CD4-positive, alpha-beta T cell (primary cell): ENCODE measurements at places on chromosomes 7 and 10.
A peak's percentile ranks its signal among the peaks of the same experiment; 100 is the strongest.

- H3K27me3 ChIP-seq: no peaks in the 10 kb centered on the region
- no peak overlapping the region for H3K27ac ChIP-seq
- H3K4me1 ChIP-seq: no peaks in the 10 kb centered on the region
- no peak for DNase-seq
- H3K4me3 ChIP-seq: no peak overlapping the region
Measured at GRCh38 chr10:116557305-116557880, 11.7 kb downstream of the PNLIP start.

DNA sequence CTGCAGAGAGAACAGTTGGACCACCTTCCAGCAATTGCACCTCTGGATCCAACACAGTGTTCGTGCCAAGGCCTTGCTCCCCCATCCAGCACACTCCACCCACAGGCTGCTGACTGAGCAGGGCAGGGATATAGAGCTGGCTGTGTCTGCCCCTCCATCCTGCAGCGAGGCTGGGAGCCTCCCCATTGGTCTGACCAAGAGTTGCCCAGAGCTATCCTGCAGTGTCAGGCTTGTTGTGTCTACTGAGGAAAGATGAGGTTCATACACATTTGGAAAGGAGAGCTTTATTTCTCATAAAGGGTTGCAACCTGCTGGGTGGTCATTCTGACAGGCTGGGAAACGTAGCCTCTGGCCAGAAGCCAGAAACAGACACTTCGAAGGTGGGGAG, 27.1 kb downstream of the PRF1 start:
- no peak for DNase-seq
- no peaks in the 10 kb centered on the region for H3K27me3 ChIP-seq
- H3K4me1 ChIP-seq: peaks cover 37% of the 10 kb centered on the region
- H3K27ac ChIP-seq: no peak overlapping the region
- no peaks in the 10 kb centered on the region for H3K36me3 ChIP-seq

DNA sequence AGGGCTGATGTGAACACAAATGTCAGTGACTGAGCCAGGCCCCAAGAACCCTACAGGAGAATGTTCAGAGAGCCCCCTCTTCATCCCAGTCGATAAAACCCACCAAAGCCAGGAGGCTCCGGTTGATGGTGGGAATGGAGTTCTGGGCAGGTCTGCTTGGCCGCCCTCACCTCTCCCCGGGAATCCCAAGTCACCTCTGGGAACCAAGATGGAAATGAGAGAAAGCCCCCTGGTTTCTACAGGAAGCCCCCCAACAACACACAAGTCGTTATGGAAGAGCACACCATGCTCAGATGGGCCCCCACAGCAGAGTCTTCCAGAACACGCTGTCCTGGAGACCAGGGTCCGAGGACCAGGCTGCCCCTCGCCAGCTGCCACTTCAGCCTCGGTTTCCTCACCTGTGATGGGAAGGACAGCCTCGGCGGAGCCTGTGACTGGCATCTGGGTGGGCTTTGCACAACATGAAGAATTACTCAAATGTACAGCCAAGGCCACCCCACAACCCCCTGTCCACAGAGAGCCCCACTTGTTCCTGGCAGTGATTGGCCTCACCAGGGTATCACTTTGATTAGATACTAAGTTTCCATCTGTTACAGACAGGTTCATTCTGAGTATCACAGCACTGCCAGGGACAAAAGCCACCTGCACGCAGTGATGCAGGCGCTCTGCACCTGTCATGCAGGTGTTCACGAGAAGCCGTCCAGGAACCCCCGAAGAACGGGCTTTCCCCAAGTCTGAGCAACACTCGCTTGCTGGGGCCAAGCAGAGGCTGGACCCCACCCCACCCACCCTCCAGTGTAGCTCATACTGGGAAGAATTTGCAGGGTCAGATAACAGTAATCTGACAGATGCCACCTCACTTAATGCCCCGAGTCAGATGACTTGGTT, 57.6 kb downstream of the MKI67 start:
- no peaks in the 10 kb centered on the region for H3K27me3 ChIP-seq
- no peak overlapping the region for H3K27ac ChIP-seq
- peaks cover 79% of the 10 kb centered on the region for H3K36me3 ChIP-seq

GRCh38 chr7:916291-916941, 38.1 kb downstream of the ADAP1 start:
- no peaks in the 10 kb centered on the region for H3K27me3 ChIP-seq
- H3K27ac ChIP-seq: no peak overlapping the region
- H3K36me3 ChIP-seq: no peaks in the 10 kb centered on the region
- H3K4me3 ChIP-seq: no peak overlapping the region
- no peak for DNase-seq

DNA sequence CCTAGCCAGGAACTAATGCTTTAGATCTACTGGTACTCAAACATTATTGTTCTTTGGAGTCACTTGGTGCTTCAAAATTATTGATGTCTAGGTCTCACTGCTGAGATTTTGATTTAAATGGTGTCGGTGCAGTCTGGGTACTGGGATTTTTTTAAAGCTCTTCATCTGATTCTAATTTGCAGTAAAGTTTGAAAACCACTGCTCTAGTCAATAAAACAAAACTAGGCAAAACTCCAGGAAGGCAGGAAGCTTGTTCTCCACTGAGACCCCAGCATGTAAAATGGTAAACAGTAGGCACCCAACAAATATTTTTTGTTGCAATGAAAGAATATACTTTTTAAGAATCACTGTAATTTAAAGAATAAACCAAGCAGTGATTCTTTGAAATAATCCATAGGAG, 49.7 kb downstream of the ADD3 start:
- H3K36me3 ChIP-seq: no peaks in the 10 kb centered on the region
- no peaks in the 10 kb centered on the region for H3K27me3 ChIP-seq
- H3K4me1 ChIP-seq: peaks cover 34% of the 10 kb centered on the region

- no peak for DNase-seq
- no peaks in the 10 kb centered on the region for H3K36me3 ChIP-seq
- no peaks in the 10 kb centered on the region for H3K27me3 ChIP-seq
Measured at GRCh38 chr10:8453587-8453986, 399.1 kb downstream of the GATA3 start.

DNA sequence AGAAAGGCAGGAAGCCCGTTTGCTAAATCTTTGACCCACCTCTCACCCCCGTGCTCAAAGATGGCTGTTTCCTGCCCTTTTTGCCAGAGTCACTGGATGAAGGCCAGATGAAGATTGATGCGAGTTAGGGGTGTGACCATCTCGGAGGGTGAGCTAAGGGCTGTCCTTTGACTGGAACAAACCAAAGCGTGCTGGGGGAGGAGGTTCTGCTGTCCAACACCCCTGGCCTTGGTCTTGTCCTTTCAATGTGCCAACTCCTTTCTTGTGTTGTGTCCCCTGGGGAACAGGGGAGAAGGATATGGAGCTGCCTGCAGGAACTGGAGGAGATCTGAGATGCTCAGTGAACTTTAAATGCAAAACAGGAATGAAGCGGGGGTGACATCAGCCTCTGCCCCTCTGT, 90.3 kb upstream of the ADAM12 start:
- no peaks in the 10 kb centered on the region for H3K27me3 ChIP-seq
- H3K36me3 ChIP-seq: no peaks in the 10 kb centered on the region
- no peak for DNase-seq
- H3K4me3 ChIP-seq: no peak overlapping the region
- no peak overlapping the region for H3K27ac ChIP-seq

DNA sequence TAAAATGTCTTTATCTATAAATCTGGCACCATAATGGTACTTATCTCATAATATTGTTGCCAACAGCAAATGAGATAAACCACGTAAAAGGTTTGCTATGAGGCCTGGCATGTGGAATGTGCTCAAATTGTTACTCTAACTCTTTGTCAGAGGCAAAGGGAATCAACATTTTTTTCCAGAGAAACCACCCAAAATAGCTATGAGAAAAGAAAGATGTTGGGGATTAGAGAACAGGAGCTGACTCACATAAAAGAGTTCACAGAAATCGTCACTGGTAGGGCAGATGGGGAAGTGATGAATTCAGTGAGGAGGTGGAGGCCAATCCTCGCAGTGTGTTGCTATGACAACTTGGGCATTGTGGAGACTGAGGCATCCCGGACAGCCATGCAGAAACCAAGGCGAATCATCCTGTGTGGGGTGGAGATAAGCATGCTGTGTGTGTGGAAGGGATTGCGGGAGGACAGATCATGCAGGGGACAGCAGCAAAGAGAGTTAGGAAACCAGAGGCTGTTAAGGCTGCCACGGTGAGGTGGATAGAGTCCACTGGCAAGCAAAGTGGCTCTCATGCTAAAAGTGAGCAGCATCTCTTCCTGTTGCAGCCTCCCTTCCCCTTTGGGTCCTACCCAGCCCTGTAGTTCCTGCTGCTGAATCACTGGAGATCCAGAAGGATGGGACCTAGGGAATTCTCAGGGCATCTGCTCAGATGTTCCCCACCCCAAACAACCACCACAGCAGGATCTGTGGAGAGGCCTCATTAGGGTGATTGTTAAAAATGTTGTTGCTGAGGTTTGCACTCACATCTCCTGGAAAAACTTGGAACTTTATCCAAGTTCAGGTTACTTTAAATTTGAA, 103.9 kb downstream of the CUBN start:
- peaks cover 64% of the 10 kb centered on the region for H3K4me1 ChIP-seq
- H3K27me3 ChIP-seq: no peaks in the 10 kb centered on the region
- H3K27ac ChIP-seq: peak overlapping the region; percentile 89
- H3K36me3 ChIP-seq: no peaks in the 10 kb centered on the region
- H3K4me3 ChIP-seq: no peak overlapping the region

DNA sequence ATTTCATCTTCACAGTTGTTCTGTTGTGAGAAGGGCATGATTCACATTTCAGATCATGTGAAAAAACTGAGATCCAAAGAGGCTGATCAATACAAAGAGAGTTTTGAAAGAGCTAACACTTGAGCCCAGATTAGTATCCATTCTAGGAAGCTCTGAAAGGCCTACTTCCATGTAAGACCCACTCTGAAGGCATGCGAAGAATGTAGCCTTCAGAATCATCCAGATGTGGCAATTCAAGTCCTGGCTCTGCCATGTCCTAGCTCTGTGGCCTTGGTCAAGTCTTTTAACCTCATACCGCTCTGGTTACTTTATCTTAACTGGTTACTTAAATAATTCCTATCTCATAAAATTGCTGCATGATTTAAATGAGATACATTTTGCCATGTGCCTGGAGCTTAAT, 111.1 kb downstream of the FZD1 start:
- H3K4me3 ChIP-seq: no peak overlapping the region
- H3K27me3 ChIP-seq: no peaks in the 10 kb centered on the region
- H3K4me1 ChIP-seq: no peaks in the 10 kb centered on the region
- H3K36me3 ChIP-seq: no peaks in the 10 kb centered on the region
- DNase-seq: no peak

DNA sequence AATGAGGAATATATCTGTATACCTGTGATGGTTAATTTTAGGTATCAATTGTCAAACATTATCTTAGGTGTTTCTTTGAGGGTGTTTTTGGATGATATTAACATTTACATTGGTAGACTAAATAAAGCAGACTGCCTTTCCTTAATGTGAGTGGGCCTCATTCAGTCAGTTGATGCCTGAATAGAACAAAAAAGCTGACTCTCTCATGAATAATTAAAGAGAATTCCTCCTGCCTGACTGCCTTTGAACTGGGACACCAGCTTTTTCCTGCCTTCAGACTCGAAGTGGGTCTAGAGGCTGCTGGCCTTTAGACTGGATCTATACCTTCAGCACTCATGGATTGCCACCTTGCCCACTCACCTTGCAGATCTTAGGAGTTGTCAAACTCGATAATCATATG, 117.9 kb upstream of the TMEM168 start:
- H3K4me1 ChIP-seq: no peaks in the 10 kb centered on the region
- no peaks in the 10 kb centered on the region for H3K27me3 ChIP-seq
- H3K36me3 ChIP-seq: peaks cover 14% of the 10 kb centered on the region
- no peak overlapping the region for H3K4me3 ChIP-seq
- no peak for DNase-seq

DNA sequence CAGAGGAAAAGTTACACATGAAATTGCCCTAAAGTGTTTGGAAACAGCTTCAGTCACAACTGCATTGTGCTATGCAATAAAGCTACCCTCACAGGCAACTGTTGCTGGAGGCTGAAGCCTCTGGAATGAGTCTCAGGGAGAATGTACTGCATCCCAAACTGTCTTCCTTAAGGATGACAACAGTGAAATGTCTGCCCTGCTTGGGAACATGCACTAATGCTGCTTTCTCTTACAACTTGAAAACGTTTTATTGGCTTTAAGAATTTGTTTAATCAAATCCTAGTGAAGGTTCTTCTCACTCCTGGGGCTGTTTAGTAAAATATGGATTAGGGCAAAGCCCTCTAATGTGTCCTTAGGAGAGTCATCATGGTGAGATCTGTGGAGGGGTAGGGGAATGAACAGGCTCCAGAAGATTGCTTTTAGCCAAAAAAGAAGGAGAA, 215.4 kb downstream of the TWIST1 start:
- H3K4me1 ChIP-seq: no peaks in the 10 kb centered on the region
- no peaks in the 10 kb centered on the region for H3K36me3 ChIP-seq

DNA sequence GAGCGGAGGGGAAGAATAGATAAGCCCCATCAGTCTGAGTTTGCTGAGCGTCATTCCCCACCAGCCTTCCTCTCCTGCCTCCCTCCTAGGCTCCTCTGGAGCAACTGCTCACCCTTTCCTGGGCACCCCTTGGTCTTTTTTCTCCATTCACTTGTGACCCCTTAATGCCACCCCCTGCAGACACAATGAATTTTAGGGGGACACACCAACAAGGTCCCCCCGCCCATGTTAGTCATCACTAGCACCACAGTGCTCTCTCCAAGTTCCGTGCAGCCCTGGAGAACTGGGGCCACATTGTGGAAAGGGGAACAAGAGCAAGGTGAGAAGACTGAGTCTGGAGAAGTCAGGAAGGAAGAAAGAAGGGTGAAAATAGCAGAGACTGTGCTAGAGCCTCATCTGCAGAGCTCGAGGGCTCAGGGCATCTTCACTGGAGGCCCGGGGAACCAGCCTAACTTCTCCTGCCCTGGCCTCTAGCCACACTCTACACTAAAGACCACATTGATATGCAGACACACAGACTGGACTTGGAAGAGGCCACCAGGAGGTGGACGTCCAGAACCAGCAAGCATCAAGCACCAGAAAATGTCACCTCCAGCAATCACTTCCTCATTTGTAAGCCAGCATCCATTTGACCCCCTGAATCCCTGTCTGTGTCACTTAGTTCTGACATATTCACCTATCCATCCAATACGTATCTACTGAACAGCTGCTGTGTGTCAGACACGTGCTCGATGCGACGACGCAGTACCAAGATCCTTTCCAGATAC, 17.5 kb downstream of the RGR start:
- H3K4me1 ChIP-seq: peaks cover 6% of the 10 kb centered on the region
- DNase-seq: no peak
- no peaks in the 10 kb centered on the region for H3K36me3 ChIP-seq
- H3K27me3 ChIP-seq: peaks cover 14% of the 10 kb centered on the region
- no peak overlapping the region for H3K27ac ChIP-seq
- no peak overlapping the region for H3K4me3 ChIP-seq

DNA sequence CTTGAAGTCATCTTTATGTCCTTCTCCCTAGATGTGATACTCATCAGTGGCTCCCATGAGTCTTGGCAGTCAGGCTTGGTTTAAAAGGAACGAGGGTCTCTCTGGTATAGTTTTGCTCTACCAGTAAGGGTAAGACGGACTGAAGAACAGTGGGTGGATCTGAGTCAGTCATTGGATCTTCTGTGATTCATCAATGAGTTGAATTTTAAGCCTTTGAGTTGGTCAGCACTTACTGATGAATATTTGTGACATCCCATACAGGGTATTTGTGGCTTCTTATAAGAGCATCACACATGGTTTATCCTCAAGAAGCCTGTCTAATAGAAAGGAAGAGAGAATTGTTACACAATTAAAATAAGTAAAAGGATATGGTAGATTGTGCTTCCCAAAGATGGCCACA, 87.3 kb upstream of the NAMPT start:
- no peaks in the 10 kb centered on the region for H3K36me3 ChIP-seq
- no peak overlapping the region for H3K27ac ChIP-seq
- no peaks in the 10 kb centered on the region for H3K27me3 ChIP-seq
- DNase-seq: no peak
- H3K4me1 ChIP-seq: no peaks in the 10 kb centered on the region
- H3K4me3 ChIP-seq: no peak overlapping the region

GRCh38 chr7:83640731-83641537, 8.0 kb downstream of the SEMA3E start:
- H3K27ac ChIP-seq: no peak overlapping the region
- H3K4me3 ChIP-seq: no peak overlapping the region
- no peaks in the 10 kb centered on the region for H3K36me3 ChIP-seq
